ENCODE measurements at places on chromosomes 4 and X. TPM values are rescaled to one million over a fixed set of nuclear protein-coding genes. Genes with fewer than 3 reads are reported as not detected.

GRCh38 chr4:108148316-108148715 is 20.4 kb downstream of the LEF1 start:
- no peak for DNase-seq

GRCh38 chr4:2537011-2537830 is 774 bp downstream of the FAM193A start:
- peak; percentile 34 for DNase-seq

- peak; percentile 47 for DNase-seq
Measured at GRCh38 chr4:185914583-185915199, 102.7 kb upstream of the SORBS2 start.

DNA sequence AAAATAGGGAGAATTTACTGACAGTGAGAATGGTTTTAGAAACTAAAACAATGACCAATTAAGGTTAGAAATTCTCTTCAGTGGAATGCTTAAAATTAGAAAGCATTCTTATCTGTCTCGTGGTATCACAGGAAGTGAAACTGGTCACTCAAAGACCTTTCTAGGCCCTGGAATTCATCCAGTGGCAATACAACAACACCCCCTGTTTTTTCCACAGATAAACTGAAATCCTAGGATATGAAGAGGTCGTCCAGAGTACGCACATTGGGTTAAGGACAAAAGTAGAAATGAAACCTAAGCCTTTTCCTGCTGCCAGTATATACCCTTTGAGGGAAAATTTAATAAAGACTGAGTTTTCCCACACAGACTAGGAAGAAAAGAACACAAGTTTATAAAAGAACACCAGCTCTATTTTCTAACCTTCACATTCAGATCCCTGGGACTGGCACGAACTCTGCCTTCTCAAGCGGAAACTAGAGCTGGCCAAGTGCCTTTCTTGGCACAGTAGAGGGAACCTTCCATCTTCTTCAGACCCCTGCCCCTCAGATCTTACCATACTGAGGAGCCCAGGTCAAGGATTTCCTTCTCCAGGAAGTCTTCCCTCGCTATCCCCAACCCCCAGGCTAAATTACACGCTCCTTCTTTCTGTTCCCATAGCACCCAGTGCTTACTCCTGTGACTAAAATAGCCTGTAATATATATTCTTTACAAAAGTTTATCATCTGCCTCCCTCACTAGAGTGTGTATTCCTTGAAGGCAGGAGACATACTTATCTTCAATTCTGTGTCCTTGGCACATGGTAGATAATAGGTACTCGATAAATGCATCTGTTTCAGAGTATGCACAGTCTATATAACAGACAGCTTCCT is 16.9 kb downstream of the LHFPL1 start:
- no peak for DNase-seq

DNA sequence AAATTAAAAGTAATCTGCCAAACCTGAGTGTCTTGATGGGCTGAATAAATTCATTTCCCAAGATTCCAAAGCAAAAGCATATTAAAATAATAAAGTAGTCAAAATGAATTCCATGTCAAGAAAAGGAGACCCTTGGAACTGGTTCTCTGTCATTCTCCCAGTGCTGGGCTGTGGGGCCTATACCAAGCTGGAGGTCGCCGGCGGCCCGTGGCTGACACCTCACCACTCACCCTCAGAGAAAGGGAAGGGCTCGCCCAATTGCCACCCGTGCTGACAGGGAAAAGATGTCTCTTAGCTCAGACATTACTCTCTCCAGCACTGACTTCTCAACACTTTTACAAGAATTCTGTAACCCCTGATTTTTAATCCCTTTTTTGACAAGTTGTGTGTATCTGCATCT is 51.7 kb downstream of the GATB start:
- DNase-seq, result no peak

DNA sequence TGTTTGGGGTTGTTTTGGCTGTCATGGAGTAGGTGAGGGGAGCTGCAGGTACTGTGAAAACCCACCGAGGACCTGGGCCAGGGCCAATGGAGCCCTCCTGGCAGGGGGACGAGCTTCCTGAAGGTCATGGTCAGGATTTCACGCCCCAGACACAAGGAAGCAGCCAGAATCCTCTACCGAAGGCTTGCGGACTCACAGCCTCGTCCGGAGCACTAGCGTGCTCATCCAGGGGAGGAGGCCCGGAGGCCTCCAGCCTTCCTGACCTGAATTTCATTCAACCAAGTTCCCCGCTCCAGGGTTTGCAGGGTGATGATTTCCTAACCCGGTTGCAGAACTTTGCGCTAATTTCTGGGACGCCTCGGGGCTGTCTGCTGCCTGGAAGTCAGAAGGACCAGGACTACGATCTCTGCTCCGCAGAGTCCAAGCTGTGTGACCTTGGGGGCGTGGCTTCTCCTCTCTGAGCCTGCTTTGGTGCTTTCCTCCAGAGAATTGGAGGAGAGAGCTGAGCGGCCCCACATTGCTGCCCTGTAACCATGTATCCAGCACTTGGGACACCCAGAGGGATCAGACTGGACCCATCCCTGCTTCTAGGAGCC is 56.2 kb upstream of the ADRA2C start:
- no peak for DNase-seq

Gene NPY2R
- not detected for polyA plus RNA-seq

- DNase-seq, result no peak
Measured at GRCh38 chr4:138234248-138234647, 7.9 kb downstream of the SLC7A11 start.

DNA sequence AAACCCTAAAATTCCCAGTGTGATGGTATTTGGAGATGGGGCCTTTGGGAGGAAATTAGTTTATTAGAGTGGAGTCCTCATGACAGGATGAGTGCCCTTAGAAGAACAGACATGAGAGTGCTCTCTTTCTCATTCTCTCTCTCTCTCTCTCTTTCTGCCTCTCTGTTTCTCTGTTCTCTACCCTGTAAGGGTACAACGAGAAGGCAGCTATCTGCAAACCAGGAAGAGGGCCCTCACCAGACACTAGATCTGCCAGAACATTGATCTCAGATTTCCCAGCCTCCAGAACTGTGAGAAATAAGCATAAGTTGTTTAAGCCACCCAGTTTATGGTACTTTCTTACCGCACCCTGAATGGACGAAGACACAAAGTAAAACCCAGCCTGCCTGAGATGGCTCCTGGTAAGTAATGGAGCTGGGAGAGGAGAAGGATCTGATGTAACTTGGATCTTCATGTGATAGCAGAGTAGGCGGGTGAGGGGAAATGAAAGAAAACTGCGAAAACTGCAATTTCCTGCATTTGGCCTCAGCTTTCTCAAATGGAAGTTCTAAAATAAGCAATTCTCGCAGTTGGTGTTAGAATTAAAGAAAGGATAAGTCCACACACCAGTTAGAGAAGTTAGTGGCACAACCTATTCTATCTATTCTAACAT is 8.7 kb upstream of the CDS1 start:
- DNase-seq, result no peak

All from muscle of back (tissue), 13 donors.